Sigmoid colon (tissue), 7 donors: ENCODE measurements at places on chromosomes 6 and 20. TPM values are rescaled to one million over a fixed set of nuclear protein-coding genes. Genes with fewer than 3 reads are reported as not detected.

The SLC17A1 gene
- total RNA-seq = not detected

DNA sequence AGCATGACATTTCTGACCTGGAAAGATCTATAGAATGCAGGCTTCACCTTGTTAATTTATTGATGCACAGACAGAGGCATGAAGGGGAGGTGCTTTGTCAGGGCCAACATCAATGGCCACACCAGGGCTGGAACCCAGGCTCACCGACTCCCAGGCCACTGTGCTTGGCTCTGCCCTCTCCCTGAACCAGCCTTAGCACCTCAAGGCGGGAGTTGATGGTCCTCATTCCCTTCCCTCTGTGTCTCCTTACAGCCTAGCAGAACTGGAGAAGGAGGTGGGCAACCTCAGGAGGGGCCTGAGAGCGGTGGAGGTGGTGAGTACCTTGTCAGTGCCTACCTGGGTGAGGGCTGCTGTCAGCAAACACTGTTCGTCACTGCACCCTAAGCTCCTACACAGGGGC, 35.6 kb downstream of the MOCS1 start:
- DNase-seq = no peak

- no peak for DNase-seq
These were observed 143.6 kb upstream of the DST start for GRCh38 chr6:56786256-56786655.

The NDRG3 gene
- total RNA-seq = 38.9 TPM

The GFRA4 gene
- not detected for total RNA-seq

The PKHD1 gene
- under 0.01 TPM for total RNA-seq

- no peak for DNase-seq
These were observed 283.1 kb downstream of the UTRN start for GRCh38 chr6:144568241-144568640.

- DNase-seq = peak; percentile 99
These were observed at the start of gene HLA-E for GRCh38 chr6:30489081-30490025. HLA-E (plus strand) TSS chr6:30489509; CDS start chr6:30489532, 23 bp downstream.

The PDE10A gene
- 7.5 TPM for total RNA-seq

- no peak for DNase-seq
These were observed 3.2 kb upstream of the MCCD1 start for GRCh38 chr6:31525553-31525931.

The TPBG gene
- total RNA-seq = 6.1 TPM

The OR12D3 gene
- not detected for total RNA-seq

DNA sequence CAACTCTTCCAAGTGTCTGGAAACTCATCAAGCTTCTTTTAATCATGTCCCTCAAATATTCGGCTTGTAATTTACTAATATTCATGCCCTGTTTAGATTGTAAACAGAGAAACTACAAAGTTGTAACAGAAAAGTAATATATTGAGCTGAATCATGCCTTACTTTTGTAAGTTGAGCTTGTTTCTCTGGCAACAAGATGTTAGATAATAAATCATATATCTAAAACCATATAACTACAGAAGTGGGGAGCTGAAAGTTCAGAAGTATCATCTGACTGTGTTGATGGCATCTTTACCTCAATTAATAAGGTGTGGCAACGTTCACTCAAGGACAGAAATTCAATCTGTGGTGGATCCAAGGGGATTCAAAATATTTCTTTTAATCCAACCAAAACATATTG, 263.9 kb downstream of the PLCB1 start:
- DNase-seq = no peak

GRCh38 chr20:45518282-45518681, 2.9 kb upstream of the SPINT3 start:
- no peak for DNase-seq

- no peak for DNase-seq
These were observed 378.1 kb upstream of the AGPAT4 start for GRCh38 chr6:161651949-161652348.

The C20orf96 gene
- 2.1 TPM for total RNA-seq

- no peak for DNase-seq
These were observed 302.2 kb downstream of the QKI start for GRCh38 chr6:163716690-163717089.

GRCh38 chr6:70289299-70289698, 13.6 kb downstream of the COL9A1 start:
- DNase-seq = no peak

The MUCL3 gene
- not detected for total RNA-seq

- no peak for DNase-seq
These were observed 10.3 kb upstream of the DST start for GRCh38 chr6:56652994-56653393.

The RAMACL gene
- total RNA-seq = 0.66 TPM

DNA sequence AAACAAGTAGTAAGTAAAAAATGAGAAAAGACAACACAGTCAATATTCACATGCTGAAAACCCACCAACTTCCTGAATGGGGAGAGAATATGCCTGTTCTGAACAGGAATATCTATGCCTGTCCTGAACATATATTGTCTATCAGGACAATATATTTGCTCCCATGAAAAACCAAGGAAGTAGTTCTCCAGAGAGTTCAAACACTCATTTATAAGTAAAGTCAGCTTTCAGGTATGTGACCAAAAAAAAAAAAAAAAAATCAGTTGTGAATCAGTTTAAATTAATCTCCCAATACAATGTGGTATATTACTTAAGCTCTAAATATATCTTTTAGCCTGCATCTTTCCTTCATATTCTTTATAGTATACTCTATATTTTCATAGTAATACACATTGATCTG, 119.5 kb downstream of the MYB start:
- no peak for DNase-seq

The NFATC2 gene
- total RNA-seq = 16.9 TPM

GRCh38 chr6:220721-221475, 71.4 kb upstream of the DUSP22 start:
- no peak for DNase-seq

- no peak for DNase-seq
These were observed 42.0 kb downstream of the UQCC1 start for GRCh38 chr20:35369804-35370203.

The CALHM5 gene
- 1.5 TPM for total RNA-seq

- DNase-seq = no peak
These were observed 40.0 kb downstream of the HEBP2 start for GRCh38 chr6:138443979-138444378.

GRCh38 chr20:19654921-19655320, 103.1 kb upstream of the RIN2 start:
- DNase-seq = no peak

The SLC22A1 gene
- total RNA-seq = 1.1 TPM

The FARS2 gene
- total RNA-seq = 11.7 TPM

- no peak for DNase-seq
These were observed 230.7 kb upstream of the QKI start for GRCh38 chr6:163183806-163184205.
